Right lung (tissue), 10 donors: ENCODE measurements at places on chromosomes 3 and 15. TPM values are rescaled to one million over a fixed set of nuclear protein-coding genes. Genes with fewer than 3 reads are reported as not detected.

The ITGA11 gene
- polyA plus RNA-seq, result 1.6 TPM

The SLMAP gene
- 48.4 TPM for polyA plus RNA-seq

The NAALADL2 gene
- 8.4 TPM for polyA plus RNA-seq

The SQOR gene
- polyA plus RNA-seq, result 13.6 TPM

The NR2E3 gene
- polyA plus RNA-seq, result 0.60 TPM

The MNS1 gene
- polyA plus RNA-seq, result 18.2 TPM

The MTMR10 gene
- 31.2 TPM for polyA plus RNA-seq

The GPR149 gene
- polyA plus RNA-seq, result not detected

The ZNF501 gene
- 15.2 TPM for polyA plus RNA-seq

The STAC gene
- 0.99 TPM for polyA plus RNA-seq

The STAB1 gene
- 40.9 TPM for polyA plus RNA-seq

The GYG1 gene
- polyA plus RNA-seq, result 149 TPM

The SPINK8 gene
- polyA plus RNA-seq, result not detected

The LRRIQ4 gene
- 0.16 TPM for polyA plus RNA-seq

The NFKBIZ gene
- 41.0 TPM for polyA plus RNA-seq

The CDHR4 gene
- 4.5 TPM for polyA plus RNA-seq

The CPLX3 gene
- polyA plus RNA-seq, result not detected

The GPR27 gene
- polyA plus RNA-seq, result 2.2 TPM

The DUOXA2 gene
- 0.21 TPM for polyA plus RNA-seq

The C3orf49 gene
- 1.3 TPM for polyA plus RNA-seq

The POLQ gene
- 3.6 TPM for polyA plus RNA-seq

The GHRL gene
- 160 TPM for polyA plus RNA-seq

The ANKUB1 gene
- 0.58 TPM for polyA plus RNA-seq

The PLSCR5 gene
- polyA plus RNA-seq, result not detected

The MUC13 gene
- not detected for polyA plus RNA-seq

The SAMMSON gene
- polyA plus RNA-seq, result 0.08 TPM

The RARRES1 gene
- polyA plus RNA-seq, result 48.0 TPM

The NXPE3 gene
- polyA plus RNA-seq, result 10.3 TPM

The RTP1 gene
- polyA plus RNA-seq, result not detected

The STRC gene
- 0.75 TPM for polyA plus RNA-seq
